ENCODE measurements at places on chromosomes 1 and 21. TPM values are rescaled to one million over a fixed set of nuclear protein-coding genes. Genes with fewer than 3 reads are reported as not detected.

HRNR gene
- not detected for polyA plus RNA-seq

HJV gene
- polyA plus RNA-seq = not detected

SPRR2F gene
- polyA plus RNA-seq = not detected

FNDC5 gene
- 214 TPM for polyA plus RNA-seq

JAM2 gene
- 10.5 TPM for polyA plus RNA-seq

CFHR3 gene
- not detected for polyA plus RNA-seq

CHODL gene
- 3.4 TPM for polyA plus RNA-seq

CBR1 gene
- polyA plus RNA-seq = 48.0 TPM

FMO1 gene
- not detected for polyA plus RNA-seq

RASSF5 gene
- 5.6 TPM for polyA plus RNA-seq

FALEC gene
- polyA plus RNA-seq = not detected

VAV3 gene
- polyA plus RNA-seq = 33.7 TPM

ANGPTL3 gene
- polyA plus RNA-seq = not detected

AHCTF1 gene
- polyA plus RNA-seq = 15.0 TPM

LIN28A gene
- polyA plus RNA-seq = not detected

COP1 gene
- polyA plus RNA-seq = 51.5 TPM

OR2T33 gene
- not detected for polyA plus RNA-seq

TAF1A gene
- polyA plus RNA-seq = 4.3 TPM

All from Purkinje cell (primary cell).